ENCODE measurements at places on chromosomes 11 and 22.
A peak's percentile ranks its signal among the peaks of the same experiment; 100 is the strongest.

- DNase-seq, result peak; percentile 18
These were observed 82.8 kb downstream of the FLI1 start for GRCh38 chr11:128776424-128777284.

DNA sequence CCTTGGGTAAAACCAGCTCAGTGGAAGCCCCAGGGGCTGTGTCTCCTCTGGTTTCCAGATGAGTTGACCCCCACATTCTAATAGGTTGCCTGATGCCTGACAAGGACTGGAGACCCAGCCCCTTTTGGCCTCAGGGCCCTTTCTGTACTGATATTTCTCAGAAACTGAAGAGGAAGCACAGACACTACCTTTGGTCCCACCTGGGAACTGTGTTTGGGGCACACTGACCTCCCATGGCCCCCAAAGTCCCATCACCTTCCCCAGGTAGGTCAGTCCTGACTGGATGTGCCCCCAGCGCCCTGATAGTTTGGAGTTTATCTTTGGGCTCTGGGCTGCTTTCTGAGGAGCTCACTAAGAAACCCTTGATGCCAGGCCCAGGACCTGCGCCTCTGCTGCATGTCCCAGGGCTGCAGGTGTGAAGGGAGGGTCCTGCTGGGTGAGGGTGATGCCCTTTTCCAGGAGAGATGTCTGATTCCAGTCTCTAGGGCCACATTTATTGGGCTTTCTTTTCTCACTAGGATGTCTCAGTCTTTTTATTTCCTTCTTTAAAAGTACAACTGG lies 106.7 kb downstream of the GGTLC2 start:
- DNase-seq, result no peak

DNA sequence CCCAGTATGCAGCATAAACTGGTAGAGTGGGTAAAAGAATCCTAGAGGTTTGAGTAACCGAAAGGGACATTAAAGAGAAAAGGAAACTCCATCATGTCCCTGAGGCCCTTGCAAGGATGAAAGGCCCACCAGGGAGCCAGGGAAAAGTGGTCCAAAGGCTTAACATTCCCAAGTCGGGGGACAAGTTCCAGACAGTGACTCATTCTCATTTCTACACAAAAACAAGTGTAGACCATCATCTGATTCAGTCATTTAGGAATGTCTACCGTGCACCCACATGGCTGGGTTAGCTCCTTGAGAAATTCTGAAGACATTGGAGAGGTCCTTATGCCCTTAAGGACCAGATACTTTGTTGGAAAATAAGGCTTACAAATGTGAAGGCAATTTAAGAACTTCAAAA lies 4.8 kb upstream of the NOX4 start:
- DNase-seq, result no peak

GRCh38 chr22:45273452-45274075 lies 11.2 kb upstream of the UPK3A start:
- no peak for DNase-seq

- DNase-seq, result no peak
These were observed 9.4 kb downstream of the TRIM6 start for GRCh38 chr11:5605849-5606248.

GRCh38 chr22:50542416-50542927 lies 3.2 kb upstream of the KLHDC7B start:
- DNase-seq, result no peak

DNA sequence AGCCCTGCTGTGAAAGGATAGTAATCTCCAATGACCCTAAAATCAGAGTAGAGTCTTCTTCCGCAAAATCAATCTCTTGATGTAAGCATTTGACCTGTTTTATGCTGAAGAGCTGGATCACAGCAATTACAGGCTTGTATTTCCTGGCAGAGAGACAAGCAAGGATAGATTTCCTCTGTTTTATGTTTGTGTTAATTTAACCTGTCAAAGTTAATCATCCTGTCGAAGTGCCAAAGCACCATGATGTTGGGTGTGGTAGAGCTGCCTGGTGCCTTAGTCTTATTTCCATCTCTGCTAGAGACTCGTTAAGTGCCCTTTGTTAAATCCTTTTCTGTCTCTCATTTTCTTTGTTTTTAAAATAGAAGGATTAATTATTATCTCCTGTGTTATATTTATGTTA lies 248.1 kb downstream of the CNTN5 start:
- DNase-seq, result no peak

DNA sequence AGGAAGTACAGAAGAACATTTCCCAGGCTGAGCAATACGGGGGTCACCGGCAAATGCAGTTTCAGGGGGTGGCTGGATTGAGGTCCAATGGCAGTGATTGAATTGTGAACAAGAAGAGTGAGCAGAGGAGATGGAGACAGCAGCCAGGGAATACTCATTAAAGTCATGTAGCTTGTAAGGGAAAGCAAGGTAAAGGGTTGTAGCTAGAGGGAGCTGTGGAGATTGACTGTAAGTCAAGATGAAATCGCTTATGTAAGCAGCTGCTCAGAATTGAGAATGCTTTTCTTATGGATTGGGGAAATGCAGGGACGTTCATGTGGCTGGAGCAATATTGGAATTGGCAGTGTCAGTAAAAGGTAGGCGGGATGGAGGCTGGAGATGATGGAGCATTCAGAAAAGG lies 111.4 kb upstream of the TBCEL start:
- no peak for DNase-seq

GRCh38 chr22:31230871-31231621 lies 18.9 kb downstream of the LIMK2 start:
- DNase-seq, result no peak

DNA sequence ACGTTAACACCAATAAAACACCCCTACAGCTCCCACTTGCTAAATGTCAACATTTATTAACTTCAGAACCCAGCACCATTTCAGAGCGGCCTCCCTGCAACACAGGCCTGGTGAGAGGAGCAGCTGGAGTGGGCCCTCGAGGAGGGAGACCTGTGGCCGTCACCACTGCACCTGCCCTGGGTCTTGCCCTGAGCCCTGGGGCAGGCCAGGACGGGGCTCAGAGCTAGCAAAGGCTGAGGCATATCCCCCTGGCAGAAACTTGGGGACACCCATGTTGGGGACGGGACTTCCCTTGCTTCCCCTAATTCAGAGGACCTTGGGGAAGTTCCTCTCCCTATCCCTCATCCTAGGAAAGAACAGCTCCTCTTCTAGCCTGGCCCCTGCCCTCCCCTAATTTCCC lies 137.3 kb upstream of the THY1 start:
- no peak for DNase-seq

GRCh38 chr22:28506150-28506535 lies 173.5 kb downstream of the TTC28 start:
- DNase-seq, result no peak

DNA sequence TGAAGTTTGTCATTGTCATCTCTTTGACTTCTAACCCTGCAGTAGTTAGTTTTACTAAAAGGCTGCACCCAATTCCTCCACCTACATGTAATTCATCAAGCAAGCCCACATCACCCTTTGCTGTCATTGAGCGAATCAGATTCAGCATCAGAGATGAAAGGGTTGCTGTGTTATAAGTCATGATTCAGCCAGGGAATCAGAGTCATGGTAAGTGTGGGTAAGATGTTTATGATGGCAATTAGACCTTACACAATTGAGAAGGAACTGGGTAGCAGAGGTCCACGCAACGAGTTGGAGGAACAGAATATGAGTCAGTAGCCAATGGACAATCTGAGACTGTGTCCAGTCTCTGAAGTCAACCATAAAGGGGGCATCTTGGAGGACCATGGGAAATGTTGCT lies 162.8 kb upstream of the SNX19 start:
- DNase-seq, result no peak

- DNase-seq, result no peak
These were observed 60.6 kb downstream of the MICAL2 start for GRCh38 chr11:12170984-12171383.

DNA sequence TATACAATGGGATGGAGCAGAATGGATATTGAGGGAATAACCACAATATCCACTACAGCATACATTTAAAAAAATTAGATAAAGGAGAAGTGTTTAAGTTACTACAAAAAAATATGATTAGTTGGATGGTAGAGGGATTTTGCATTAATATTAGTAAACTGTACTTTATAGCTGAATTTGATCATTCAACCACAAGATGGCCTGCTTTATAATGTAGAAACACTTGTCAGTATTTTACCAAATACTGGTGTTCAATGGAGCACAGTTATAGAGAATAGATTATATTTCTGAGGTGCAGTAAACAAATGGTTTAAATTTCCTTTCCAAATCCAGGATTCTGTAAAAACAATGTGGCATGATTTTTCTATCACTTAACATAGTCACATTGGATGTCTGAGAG lies 818.8 kb upstream of the CHORDC1 start:
- DNase-seq, result no peak

DNA sequence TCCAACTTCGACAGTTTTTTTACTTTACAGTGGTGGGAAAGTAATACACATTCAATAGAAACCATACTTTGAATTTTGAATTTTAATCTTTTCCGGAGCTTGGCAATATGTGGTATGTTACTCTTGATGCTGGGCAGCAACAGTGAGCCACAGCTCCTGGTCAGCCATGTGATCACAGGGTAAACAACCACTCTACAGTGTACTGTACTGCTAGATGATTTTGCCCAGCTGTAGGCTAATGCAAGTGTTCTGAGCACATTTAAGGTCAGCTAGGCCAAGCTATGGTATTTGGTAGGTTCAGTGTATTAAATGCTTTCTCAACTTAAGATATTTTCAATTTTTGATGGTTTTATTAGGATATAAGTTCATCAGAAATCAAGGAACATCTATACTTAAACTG lies 48.7 kb upstream of the GRIK4 start:
- DNase-seq, result no peak

DNA sequence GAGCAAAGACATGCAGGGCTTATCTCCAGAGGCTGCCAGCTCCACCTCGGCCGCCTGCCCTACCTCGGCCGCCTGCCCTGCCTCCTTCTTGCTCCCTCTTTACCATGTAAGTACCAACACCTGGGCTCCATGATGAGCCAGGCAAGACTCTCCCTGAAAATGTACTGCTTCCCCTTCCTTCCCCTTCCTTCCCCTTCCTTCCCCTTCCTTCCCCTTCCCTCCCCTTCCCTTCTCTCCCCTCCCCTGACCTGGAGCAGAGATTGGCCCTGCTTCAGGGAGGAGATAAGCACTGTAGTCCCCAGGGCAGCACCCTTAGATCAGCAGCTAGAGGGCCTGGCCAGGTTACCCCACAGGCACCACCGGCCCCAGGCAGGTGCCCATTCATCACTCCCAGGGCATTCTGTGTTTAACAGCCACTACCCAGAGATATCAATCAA lies 25.4 kb upstream of the ADORA2A start:
- DNase-seq, result no peak

DNA sequence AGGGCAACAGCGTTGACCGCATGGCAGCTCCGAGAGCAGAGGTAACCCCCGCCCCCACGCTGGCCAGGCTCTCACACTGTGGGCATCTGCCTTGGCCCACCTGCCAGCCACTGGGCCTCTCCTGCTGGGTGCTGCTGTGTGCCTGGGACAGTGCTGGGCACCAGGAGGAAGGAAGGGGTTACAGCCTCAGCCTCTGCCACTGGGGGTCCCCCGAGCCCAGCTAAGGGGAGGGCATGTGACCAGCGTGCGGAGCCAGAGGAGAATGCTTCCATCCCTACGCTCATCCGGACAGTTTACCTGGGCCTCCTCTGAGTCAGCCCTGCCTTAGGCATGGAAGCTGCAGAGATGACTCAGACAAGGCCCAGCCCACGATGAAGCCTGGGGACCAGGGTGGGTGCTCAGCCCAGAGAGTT lies 10.9 kb downstream of the NCF4 start:
- DNase-seq, result no peak

- no peak for DNase-seq
These were observed 90.4 kb upstream of the PARVA start for GRCh38 chr11:12287009-12287373.

DNA sequence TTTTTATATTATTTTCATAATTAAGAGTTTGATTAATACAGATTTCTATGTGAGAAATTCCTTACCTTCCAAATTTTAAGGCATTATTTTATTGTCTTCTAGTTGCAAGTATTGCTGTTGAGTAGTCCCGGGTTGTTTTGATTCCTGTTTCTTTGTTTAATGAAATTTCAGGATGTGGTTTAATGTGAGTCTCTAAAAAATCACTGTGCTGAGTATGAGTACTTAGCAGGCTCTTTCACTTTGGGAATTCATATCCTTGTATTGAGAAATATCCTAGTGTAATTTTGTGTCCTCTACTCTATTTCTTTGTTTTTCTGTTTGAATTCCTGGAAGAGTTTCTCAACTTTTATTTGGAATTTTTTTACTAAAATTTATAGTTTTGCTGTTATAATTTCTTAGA lies 113.2 kb downstream of the TMEM135 start:
- DNase-seq, result no peak

GRCh38 chr11:124717786-124718651 lies 21.7 kb upstream of the NRGN start:
- DNase-seq, result no peak

DNA sequence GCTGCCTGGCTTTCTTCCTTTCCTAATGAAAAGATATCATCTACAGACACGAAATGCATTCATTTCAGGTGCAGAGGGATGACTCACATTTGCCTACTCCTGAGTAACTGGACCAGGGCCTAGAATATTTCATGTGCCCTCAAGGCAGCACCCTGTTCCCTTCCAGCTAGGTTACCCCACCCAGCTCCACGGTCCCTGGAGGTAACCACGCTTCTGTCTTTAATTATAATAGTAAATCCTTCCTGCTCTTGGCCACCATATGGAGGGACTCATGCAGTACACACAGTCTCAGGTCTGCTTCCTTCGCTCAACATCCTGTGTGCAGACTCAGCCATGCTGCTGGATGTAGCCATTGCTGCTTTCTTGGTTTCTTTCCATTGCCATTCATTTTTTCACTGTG lies 22.3 kb downstream of the DHCR7 start:
- no peak for DNase-seq

GRCh38 chr22:17753401-17753989 lies 20.8 kb downstream of the BID start:
- DNase-seq, result no peak

GRCh38 chr11:116730241-116730561 lies 42.6 kb downstream of the BUD13 start:
- DNase-seq, result no peak
